ENCODE measurements at places on chromosomes 2 and 18.

DNA sequence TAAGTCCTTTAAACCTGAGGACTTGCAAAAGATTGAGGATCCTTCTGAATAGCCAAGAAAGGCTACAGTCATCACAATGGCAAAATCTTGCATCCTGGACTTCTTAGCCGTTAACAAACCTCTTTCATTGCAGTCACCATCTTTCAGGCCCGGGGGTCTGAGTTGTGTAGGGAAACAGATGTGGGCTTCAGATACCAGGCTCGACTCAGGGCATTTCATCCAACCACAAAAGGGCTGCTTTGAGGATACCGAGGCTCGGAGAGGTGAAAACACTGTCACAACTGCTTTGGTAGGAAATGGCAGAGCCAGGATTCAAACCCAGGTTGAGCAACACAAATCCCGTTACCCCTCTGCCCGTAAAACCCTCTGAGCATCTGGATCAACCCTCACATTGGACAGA lies 147.4 kb downstream of the TFCP2L1 start:
- no peak for DNase-seq

GRCh38 chr2:179274749-179275148 lies 10.1 kb upstream of the SESTD1 start:
- DNase-seq, result no peak

- DNase-seq, result peak; percentile 52
These were observed 164.6 kb downstream of the VWC2L start for GRCh38 chr2:214575465-214575864.

DNA sequence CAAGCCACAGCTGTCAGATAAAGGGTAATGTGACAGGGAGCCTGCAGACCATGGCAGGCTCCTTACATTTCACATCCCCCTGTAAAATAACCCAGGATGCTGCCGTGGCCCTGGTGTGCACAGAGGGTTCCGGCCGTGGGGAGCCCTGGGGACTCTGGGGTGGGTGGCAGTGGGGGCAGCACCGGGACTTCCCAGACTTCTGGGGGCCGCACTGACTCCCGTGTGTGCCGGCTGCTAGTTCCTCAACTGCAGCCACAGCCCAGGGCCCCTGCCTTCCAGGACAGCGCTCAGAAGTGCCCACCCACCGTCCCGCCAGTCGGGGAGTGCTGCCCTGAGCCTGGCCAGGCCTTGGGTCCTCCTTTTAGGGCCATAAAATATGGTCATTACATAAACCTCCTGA lies 56.5 kb downstream of the CIB4 start:
- DNase-seq, result no peak

- peak; percentile 73 for DNase-seq
These were observed 132.0 kb upstream of the CCDC195 start for GRCh38 chr2:224847961-224848850.

All from NCI-H524 (cell line).